ENCODE measurements at places on chromosomes 5 and 9.

GRCh38 chr5:62090953-62091352, 215.1 kb upstream of the KIF2A start:
- DNase-seq = no peak

GRCh38 chr9:115382865-115383264, 264.9 kb upstream of the TNC start:
- DNase-seq = no peak

DNA sequence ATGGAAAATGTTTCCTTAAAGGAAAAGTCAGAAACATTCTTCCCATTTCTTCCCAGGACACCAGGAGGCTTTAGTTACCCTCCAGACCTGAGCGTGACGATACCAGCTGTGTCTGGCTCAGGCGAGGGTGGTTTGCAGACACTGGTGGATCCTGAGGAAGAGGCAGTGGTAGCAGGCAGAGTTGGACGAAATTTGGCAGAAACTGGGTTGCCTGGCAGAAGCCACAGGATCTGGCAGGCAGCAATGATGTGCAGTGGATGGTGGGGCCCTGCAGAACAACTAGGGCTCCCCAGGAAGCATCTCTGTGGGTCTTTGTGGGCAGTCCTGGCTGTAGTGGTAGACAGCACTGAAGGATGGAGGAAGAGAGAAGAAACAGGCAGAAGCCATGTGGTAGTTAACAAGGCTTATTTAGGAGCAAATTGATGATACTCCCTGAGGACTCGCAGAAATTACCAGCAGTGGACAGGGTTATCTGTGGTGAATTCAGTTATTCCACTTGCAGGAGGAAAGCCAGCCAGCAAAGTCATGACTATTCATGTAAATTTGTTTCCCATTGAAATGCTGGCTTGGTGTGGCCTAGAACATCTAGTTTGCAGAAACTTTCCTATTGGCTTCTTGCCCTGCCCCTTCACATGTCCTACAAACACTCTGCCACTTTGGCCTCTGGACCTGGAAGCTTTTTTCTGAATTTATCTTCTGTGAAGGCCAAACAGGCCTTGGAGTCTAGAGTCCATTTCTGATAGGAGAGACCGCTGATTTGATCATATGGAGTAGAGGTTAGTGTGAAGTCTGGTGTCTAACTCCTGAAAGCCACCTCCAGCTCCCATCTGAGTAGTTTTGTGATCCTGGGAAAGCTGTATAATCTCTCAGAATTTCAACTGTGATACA, 212.0 kb downstream of the DMRT2 start:
- DNase-seq = no peak

DNA sequence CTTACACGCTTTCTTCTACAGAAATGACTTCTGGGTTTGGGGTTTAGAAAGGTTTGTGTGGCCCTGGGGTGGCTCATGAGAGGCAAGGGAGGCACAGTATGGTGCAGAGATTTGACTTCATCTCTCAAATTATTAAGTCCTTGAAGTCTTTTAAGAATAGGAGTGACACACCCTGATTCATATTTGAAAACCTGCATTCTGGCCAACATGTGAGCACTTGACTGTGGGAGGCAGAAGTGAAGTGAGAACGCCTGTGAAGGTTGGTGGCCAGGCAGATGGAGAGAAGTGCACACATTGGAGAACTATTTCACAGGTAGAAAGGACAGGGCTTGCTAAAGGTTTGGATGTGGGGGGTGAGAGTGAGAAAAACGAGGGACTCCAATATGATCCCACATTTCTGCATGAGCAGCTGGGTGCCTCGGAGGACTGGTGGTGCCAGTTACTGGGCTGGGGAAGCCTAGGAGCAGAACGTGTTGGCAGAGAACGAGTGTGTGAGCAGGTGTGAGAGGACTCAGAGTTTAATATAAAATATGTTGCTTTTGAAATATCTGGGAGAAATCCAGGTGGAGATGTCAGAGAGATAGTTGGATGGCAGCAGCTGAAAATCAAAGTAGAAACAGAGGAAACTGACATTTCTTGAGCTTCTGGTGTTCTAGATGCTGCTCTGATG, 240.0 kb upstream of the ADAMTSL1 start:
- DNase-seq = no peak

DNA sequence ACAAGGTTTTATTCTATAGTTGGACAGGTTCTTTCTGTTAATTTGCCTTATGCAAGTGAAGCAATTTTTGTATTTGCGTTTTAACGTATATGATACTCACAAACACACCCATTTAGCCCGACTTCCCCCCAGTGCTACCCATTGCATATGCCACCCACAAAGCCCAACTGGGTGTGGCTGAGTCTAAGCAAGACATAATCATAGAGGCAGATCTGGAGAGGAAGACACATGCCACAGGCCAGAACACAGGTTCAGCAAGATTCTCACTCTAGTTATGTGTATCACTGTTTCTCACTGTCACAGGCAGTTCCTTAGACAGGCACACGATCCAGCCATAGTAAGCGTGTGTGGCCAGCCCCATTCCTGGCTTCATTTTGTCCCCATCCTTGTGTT, 29.0 kb upstream of the PUM3 start:
- DNase-seq = no peak

GRCh38 chr5:178196986-178197385, 7.3 kb upstream of the HNRNPAB start:
- no peak for DNase-seq

GRCh38 chr5:152462021-152462721, 57.1 kb upstream of the NMUR2 start:
- no peak for DNase-seq

- no peak for DNase-seq
These were observed 255.5 kb downstream of the PDE4D start for GRCh38 chr5:59637884-59638580.

DNA sequence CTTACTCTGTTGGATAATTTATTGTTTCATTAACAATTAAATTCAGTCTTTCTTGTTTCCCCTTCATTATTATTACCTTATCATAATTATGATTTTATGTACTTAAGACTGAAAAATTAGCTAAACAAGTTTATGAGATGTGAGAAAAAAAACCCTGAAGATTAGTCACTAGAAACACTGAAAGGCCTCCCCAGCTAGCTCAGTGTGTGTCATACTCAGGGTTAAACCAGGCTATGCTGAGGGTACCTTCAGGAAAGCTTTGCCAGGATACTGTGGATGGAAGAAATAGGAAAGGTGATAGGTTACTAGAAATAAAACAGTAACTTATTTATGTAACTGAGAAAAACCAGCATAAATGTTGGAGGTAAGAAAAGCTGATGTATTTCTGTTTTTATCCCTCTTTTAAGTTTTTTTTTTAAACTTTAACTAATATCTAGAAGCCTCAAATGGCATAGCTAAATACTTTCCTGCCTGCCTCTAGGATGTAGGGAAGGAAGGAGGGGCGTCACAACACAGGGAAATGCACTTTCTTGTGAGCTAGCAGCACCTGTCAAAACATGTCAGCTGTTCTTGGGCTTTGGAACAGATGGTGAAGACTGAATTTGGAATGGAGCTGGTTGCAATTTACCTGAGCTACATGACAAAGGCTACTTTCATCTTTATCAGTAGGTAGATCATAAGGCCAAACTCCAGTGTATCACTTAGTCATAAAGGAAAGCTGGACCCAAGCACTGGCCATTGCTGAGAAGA, 24.2 kb downstream of the NMRK1 start:
- DNase-seq = no peak

- DNase-seq = no peak
These were observed 5.6 kb upstream of the SPRY4 start for GRCh38 chr5:142330444-142330843.

GRCh38 chr9:114177423-114178064, 22.2 kb downstream of the COL27A1 start:
- no peak for DNase-seq

GRCh38 chr5:83553000-83553486, 81.5 kb downstream of the VCAN start:
- DNase-seq = no peak

DNA sequence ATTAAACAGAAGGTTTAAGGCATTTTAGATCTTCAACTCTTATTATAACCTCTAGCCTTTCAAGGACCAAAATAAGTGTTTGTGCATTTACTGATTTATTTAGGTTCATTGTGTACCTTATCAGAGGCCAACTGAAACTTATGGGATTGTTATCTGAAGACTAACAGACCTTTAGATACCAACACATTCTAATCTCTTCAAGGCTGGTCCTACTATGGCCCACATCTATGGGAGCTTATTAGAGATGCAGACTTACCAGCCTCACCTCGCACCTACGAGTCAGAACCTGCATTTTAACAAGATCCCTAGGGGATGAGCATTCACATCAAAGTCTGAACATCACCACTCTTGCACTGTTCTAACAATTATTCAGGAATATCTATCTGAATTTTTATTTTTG, 1.9 kb downstream of the IARS1 start:
- DNase-seq = no peak

- DNase-seq = no peak
These were observed 52.7 kb upstream of the NEURL1B start for GRCh38 chr5:172588380-172588779.

GRCh38 chr5:57174128-57174889, 450 bp downstream of the GPBP1 start:
- DNase-seq = peak; percentile 27

DNA sequence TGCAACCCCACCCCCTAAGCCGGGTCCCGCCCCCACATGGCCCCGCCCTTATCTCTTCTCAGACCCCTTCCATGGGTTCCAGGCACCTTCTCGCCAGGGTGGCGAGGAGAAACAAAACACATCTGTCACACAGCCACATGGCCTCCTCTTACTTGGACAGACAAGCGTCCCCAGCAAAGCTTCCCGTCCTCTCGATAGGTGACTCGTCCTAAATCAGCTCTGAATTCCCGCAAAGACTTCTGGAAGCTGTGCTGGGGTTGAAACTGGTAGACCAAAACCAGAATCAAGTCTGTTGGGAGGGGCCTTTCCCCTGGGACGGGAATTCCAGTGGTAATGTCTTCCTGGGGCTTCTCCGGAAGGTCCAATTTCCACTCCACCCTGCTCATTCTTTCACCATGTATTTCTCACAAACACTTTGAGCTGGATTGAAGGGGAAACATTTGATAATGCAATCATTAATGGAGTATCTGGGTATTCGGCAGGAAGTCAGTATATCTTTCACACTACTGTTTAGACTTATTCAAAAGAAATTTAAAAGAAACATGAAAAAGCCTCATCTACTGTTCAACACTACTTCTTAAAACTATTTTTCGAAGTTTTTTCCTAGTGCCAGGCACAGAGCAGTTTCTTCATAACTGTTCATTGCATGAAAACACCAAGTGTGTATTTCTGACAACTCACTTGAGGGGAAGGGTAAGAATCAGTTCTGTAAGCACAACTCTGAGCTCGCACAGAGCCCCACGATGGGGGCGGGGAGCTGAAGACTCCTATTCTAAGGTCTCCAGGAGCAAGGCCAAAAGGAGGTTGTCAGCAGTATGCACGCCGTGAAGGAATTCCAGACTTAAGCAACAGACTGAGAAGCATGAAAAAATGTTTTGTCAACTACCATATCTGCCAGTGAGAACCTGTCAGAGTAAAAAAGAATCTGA, 644 bp upstream of the CTNNAL1 start:
- DNase-seq = no peak

- DNase-seq = no peak
These were observed 102.3 kb downstream of the ZNF608 start for GRCh38 chr5:124644138-124644537.

- no peak for DNase-seq
These were observed 593.0 kb downstream of the BNC2 start for GRCh38 chr9:16277471-16277960.

GRCh38 chr9:15499139-15499538, 11.6 kb downstream of the PSIP1 start:
- no peak for DNase-seq

- DNase-seq = no peak
These were observed 4.8 kb downstream of the RECK start for GRCh38 chr9:36041506-36041905.

GRCh38 chr5:82821846-82822633, 255.2 kb downstream of the TMEM167A start:
- no peak for DNase-seq

DNA sequence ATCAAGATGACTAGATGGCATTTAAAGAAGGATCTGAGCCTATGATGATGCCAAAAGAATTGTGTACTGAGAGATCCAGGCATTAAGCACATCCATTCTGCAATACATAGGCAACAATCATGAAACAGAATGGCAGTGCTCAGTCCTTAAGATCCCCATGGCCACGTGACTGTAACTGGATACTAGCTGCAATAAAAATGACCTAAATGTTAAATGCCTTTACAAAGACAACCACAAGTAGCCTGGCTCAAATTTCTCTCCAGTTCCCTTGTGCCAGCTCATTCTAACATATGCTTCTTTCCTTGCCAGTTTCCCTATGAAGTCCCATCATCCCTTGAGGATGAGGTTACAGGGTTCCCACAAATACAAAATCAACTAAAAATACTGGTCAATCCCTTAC, 148.3 kb upstream of the GHR start:
- DNase-seq = no peak

DNA sequence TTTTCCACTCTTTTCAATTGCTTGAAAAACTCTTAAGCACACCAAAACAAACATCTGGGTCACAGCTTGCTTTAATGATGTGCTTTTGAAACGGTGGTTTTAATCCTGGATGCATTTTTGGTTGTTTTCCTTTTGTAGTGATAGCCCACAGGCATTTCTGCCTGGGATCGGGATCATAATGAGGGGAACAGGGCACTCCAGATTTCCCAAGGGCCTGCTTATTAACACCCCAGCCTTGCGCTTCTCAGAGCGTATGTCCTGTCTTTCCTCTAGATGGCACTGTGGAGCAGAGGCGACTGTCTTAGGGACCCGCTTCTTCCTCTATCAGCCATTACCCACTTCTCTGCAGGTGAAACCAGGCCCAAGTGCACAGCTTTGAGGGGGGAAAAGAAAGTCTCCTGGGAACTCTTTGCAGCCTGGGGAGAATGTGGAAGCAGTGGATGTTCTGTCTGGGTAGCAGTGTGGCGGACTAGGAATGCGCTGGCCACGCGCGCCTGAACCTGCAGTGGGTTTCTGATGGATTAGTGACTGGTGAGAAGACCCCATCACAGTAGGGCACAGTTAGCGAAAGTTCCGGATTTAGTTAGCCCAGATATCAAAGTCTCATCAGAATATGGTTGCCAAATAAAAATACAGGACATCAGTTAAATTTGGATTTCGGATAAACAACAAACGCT, 190.1 kb downstream of the GNA14 start:
- peak; percentile 13 for DNase-seq

DNA sequence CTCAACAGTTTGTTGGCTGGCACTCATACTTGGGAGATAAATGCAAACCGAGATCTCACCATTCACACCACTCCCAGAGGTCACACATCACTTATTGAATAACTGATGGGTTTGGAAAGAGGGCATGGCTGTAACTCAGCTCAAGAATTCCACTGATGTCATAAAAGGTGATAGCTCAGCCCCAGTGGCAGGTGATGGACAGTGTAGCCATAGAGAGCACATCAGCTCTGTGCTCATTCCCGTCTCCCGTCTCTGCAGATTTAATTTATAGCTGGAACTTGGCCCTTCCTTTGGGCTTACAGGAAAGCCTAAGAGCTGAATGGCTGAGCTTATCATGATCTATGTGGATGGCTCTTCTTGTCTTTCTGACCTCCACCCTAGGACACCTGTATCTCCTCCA, 59.8 kb downstream of the INSYN2B start:
- DNase-seq = no peak
